ENCODE measurements at places on chromosomes 4 and X. TPM values are rescaled to one million over a fixed set of nuclear protein-coding genes. Genes with fewer than 3 reads are reported as not detected.
A peak's percentile ranks its signal among the peaks of the same experiment; 100 is the strongest.

DNA sequence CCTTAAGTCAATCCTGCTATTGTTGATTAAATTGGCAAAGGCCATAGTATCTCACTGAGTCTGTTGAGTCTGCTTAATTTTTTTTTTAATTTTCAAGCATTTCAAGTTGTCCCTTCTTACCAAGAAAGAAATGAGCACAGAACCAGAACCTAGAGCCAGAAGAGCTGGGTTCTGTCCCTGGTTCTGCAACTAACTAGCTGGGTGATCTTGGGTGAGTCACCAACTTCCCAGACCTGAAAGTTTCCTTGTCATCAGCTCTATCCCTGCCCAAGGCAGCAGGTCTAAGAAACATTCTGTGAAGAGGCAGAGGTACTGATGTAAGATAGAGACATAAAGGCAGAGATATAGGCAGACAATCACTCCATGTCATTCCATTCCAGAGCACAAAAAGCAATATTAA is 17.3 kb downstream of the TEC start:
- H3K4me1 ChIP-seq, result peaks cover 4% of the 10 kb centered on the region
- no peak overlapping the region for H3K4me3 ChIP-seq
- DNase-seq, result no peak

CSN1S1 gene
- total RNA-seq, result not detected

GRCh38 chr4:128287141-128287870 is at the start of gene PGRMC2:
Gene PGRMC2, minus strand, starts transcription at chr4:128287813. Its CDS starts 23 bp downstream, at chr4:128287790.
- peaks cover 39% of the 10 kb centered on the region for H3K4me1 ChIP-seq
- no peaks in the 10 kb centered on the region for H3K27me3 ChIP-seq
- H3K27ac ChIP-seq, result peak within 1 kb of the TSS; percentile 88
- DNase-seq, result peak; percentile 17

ATG4A gene
- total RNA-seq, result 13.9 TPM

DNA sequence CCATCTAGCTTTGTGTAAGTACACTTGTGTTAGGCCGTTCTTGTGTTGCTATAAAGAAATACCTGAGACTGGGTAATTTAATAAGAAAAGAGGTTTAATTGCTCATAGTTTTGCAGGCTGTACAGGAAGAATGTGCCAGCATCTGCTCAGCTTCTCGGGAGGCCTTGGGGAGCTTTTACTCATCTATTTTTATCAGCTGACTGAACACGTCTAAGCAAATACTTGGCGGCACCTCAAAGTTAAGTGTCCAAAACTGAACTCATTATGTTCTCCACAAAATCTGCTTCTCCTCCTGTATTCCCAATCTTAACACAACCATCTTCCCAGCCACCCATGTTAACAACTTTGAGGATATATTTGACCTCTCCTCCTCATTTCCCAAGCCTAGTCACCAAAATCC is 42.4 kb upstream of the GATB start:
- no peak for DNase-seq
- H3K4me3 ChIP-seq, result no peak overlapping the region
- H3K27ac ChIP-seq, result no peak overlapping the region
- no peaks in the 10 kb centered on the region for H3K27me3 ChIP-seq
- peaks cover 72% of the 10 kb centered on the region for H3K4me1 ChIP-seq

FGF2 gene
- 444 TPM for total RNA-seq

GRCh38 chrX:19986531-19986930 is 4.3 kb downstream of the BCLAF3 start:
- H3K36me3 ChIP-seq, result peaks cover 4% of the 10 kb centered on the region
- no peak for DNase-seq
- H3K27ac ChIP-seq, result no peak overlapping the region
- no peak overlapping the region for H3K4me3 ChIP-seq

GPRASP2 gene
- 8.1 TPM for total RNA-seq

- no peak within 1 kb of the TSS for H3K4me3 ChIP-seq
- H3K27ac ChIP-seq, result no peak within 1 kb of the TSS
- no peaks in the 10 kb centered on the region for H3K4me1 ChIP-seq
- H3K27me3 ChIP-seq, result 0 out of 2 replicates have a peak, but pooled peaks cover 6% of the 10 kb centered on the region
Measured at GRCh38 chr4:174522183-174523024, at the start of gene HPGD. Gene HPGD, minus strand, starts transcription at chr4:174522488. Its CDS starts 37 bp downstream, at chr4:174522451.
